ENCODE measurements at places on chromosomes 2 and 18.

DNA sequence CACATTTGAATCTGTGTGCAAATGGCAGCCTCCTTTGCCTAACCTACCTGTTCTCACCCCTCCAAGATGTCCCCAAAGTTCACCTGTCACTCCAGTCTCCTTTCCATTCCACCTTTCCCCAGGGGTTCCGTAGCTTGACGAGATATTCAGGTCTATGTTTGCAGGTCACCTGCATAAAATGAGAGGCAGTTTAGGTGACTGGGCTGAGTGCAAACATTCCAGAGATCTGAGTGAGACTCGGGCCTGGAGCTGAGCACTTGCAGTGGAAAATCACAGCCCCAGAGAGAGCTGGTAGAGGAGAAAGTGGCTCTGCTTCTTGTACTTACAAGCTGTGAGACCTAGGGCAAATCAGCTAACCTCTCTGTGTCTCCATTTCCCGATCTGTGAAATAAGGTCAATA lies 20.1 kb downstream of the CAPN14 start:
- no peaks in the 10 kb centered on the region for H3K27me3 ChIP-seq
- peaks cover 6% of the 10 kb centered on the region for H3K4me1 ChIP-seq
- H3K27ac ChIP-seq: no peak overlapping the region
- H3K4me3 ChIP-seq: no peak overlapping the region
- no peaks in the 10 kb centered on the region for H3K36me3 ChIP-seq

DNA sequence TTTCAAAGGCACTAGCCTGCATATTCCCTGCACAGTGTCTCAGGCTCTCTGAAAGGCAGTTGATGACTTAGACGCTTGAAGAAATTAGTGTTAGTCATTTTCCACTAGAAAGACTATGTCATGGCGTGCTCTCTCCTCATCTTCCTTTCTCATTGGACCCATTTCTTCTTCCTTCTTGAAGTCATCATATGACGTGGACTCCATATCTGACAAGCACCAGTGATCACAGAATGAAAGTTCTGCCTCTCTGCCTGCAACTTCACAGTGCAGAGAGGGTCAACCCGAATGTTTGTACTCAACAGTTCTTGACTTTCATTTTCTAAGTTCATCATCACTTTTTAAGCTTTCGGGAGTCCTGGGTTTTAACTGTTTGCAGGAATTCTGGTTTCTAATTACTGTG lies 63.7 kb upstream of the CYRIA start:
- no peak for DNase-seq
- no peaks in the 10 kb centered on the region for H3K4me1 ChIP-seq
- H3K27me3 ChIP-seq: peaks cover 4% of the 10 kb centered on the region
- H3K27ac ChIP-seq: no peak overlapping the region
- H3K4me3 ChIP-seq: no peak overlapping the region
- H3K36me3 ChIP-seq: no peaks in the 10 kb centered on the region

GRCh38 chr2:59223742-59224141 lies 982.6 kb upstream of the FANCL start:
- no peaks in the 10 kb centered on the region for H3K27me3 ChIP-seq
- DNase-seq: no peak
- no peaks in the 10 kb centered on the region for H3K4me1 ChIP-seq
- no peak overlapping the region for H3K27ac ChIP-seq
- H3K4me3 ChIP-seq: no peak overlapping the region
- H3K36me3 ChIP-seq: no peaks in the 10 kb centered on the region

DNA sequence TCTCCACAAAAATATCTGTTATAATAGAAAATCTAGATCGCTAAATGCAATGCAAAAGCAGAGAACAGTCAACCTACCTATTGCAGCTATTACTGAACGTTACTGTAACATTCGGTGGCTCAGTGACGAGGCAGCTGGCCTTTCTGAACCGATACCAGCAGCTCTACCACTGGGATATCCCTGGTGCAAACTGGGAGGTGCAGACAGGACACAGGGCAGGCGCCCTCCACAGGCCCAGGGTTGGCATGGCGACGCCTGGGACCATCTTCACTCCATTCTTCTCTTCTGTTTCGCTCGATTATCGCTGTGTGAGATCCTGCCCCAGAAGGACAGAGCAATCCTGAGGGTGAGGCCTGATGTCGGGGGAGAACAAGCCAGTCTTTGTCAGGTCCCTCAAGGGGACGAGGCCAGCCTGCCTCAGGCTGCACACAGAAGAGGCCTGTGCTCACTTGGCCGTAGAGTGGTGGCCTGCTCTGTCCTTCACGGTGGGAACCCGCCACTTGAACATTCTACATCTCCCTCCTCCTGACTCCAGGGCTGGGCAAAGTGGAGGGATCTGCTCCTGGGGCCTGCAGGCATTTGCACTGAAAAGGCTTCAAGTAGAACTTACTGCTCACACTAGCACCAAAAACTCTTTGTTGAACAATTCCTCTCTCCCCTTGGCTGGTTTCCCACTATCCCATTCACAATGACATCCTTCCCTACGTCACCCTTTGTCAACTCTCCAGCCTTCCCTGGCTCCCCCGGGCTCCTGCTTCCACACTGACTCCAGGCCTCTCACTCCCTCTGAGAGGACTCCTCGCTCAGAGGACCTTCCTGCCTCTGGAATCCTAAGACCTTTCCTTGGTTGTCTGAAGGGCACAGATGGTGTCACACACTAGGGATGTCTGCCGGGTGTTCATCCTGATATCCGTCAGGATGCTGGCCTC lies 49.7 kb downstream of the CYRIA start:
- no peaks in the 10 kb centered on the region for H3K4me1 ChIP-seq
- H3K36me3 ChIP-seq: no peaks in the 10 kb centered on the region
- DNase-seq: no peak
- no peak overlapping the region for H3K27ac ChIP-seq
- H3K4me3 ChIP-seq: no peak overlapping the region

- H3K4me1 ChIP-seq: no peaks in the 10 kb centered on the region
- H3K27me3 ChIP-seq: no peaks in the 10 kb centered on the region
- no peak overlapping the region for H3K4me3 ChIP-seq
- H3K36me3 ChIP-seq: no peaks in the 10 kb centered on the region
- DNase-seq: no peak
- no peak overlapping the region for H3K27ac ChIP-seq
Measured at GRCh38 chr18:77148289-77148688, 15.7 kb upstream of the MBP start.

DNA sequence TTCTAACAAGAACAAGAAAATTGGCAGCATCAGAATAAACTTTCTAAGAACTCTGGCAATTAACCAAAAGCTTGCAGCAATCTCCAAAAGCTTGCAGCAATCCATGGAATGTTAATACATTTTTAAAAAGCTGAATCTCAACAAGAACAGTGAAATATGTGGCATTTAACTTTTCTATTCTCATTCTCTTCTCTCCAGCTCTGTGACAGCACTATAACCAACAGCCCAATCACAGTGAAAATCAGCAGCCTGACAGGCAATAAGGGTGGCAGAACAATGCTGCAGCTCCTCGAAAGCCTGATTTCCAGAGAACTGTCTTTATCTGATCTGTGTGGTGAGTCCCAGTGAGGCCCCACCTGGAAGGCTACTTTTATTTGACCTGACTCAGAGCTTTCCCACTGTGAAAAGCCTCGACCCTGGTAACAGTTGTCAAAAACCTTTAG lies 60.0 kb downstream of the TMEM131 start:
- H3K36me3 ChIP-seq: no peaks in the 10 kb centered on the region
- DNase-seq: peak; percentile 45
- H3K4me1 ChIP-seq: 0 out of 2 replicates have a peak, but pooled peaks cover 16% of the 10 kb centered on the region
- no peak overlapping the region for H3K4me3 ChIP-seq
- H3K27ac ChIP-seq: peak overlapping the region; percentile 62

DNA sequence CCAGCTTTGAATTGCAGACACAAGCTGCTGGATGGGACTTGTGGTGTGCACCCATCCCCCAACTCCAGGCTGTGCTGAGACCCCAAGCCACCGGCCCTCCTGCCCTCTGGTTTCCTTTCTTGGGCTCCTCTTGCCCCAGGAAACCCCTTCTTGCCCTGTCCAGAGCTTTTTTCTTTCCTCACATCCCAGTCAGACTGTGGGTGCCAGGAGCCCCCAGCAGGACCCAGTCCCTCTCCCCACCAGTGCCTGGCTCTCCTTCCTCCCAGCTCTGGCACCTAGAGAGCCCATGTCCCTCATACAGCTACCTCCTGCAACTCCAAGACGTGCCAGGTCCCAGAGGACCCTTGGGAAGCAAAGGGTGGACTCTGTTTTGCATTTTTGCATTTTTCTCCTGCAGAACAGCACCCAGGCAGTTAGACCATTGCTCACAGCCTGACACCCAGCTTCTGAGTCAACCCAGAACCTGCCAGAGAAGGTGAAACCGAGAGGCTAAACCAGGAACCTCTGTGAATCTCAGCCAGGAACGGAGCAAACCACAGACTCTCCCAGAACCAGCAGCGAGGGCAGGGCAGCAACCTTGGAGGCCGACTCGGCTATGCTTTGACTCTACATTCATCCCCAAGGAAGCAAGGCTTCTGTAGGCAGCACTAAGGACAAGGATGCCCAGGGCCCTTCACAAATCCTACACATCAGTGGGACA lies 221.1 kb downstream of the ANAPC1 start:
- peaks cover 30% of the 10 kb centered on the region for H3K4me1 ChIP-seq
- H3K4me3 ChIP-seq: no peak overlapping the region

DNA sequence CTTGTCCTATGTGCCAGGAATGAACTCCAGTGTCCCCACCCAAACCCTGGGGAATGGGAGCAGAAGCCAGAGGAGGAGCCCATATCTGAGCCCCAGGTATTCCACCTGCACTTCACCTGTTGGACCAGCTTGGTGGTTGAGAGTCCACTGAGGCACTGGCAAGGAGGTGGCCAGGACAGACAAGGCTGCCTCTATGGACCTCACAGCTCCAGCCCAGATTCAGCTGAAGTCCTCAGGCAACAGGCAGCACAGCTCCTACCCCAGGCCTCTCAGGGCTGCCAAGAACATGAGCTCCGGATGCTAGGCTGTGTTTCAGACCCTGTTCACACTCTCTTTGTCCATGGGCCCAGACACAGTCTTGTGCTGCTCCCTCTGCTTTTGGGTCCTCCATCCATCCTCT lies 2.9 kb upstream of the IL1F10 start:
- H3K4me1 ChIP-seq: peaks cover 23% of the 10 kb centered on the region
- H3K27me3 ChIP-seq: no peaks in the 10 kb centered on the region
- DNase-seq: no peak

- H3K27ac ChIP-seq: no peak overlapping the region
- peak overlapping the region; percentile 47 for H3K4me3 ChIP-seq
- no peak for DNase-seq
- H3K4me1 ChIP-seq: 0 out of 2 replicates have a peak, but pooled peaks cover 5% of the 10 kb centered on the region
Measured at GRCh38 chr18:63318889-63319382, 633 bp downstream of the BCL2 start.

GRCh38 chr2:106653465-106653864 lies 166.3 kb downstream of the CD8B2 start:
- no peaks in the 10 kb centered on the region for H3K36me3 ChIP-seq
- H3K27ac ChIP-seq: no peak overlapping the region
- no peaks in the 10 kb centered on the region for H3K27me3 ChIP-seq
- H3K4me1 ChIP-seq: peaks cover 6% of the 10 kb centered on the region

- peaks cover 24% of the 10 kb centered on the region for H3K4me1 ChIP-seq
- H3K27ac ChIP-seq: peak overlapping the region; percentile 76
- peak; percentile 80 for DNase-seq
- H3K4me3 ChIP-seq: no peak overlapping the region
Measured at GRCh38 chr2:127067620-127068350, 39.2 kb downstream of the BIN1 start.

DNA sequence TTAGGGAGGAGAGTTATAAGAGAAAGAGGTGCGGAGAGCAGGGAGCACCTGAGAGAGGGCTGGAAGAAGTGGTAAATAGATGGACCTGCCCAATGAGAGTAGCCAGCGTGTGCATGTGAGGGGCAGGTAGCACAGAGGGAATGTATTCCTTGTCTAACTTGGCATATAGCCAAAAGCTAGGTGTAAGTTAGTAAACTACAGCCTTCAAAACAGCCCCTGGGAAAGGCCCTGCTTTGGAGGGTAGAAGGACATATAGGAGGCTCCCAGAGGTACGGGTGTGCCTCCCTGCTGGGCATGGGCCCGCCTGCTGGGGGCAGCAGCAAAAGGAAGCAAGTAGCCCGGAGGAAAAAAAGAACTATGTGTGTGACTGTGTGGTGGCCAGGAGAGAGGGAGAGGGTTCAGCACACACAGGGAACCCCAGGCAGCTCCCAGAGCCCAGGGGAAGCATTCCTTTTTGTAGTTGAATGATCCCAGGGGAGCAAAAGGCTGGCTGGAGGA lies 48.0 kb downstream of the TCF7L1 start:
- no peaks in the 10 kb centered on the region for H3K4me1 ChIP-seq
- H3K36me3 ChIP-seq: no peaks in the 10 kb centered on the region
- H3K27ac ChIP-seq: no peak overlapping the region
- H3K4me3 ChIP-seq: no peak overlapping the region
- no peaks in the 10 kb centered on the region for H3K27me3 ChIP-seq
- DNase-seq: no peak

DNA sequence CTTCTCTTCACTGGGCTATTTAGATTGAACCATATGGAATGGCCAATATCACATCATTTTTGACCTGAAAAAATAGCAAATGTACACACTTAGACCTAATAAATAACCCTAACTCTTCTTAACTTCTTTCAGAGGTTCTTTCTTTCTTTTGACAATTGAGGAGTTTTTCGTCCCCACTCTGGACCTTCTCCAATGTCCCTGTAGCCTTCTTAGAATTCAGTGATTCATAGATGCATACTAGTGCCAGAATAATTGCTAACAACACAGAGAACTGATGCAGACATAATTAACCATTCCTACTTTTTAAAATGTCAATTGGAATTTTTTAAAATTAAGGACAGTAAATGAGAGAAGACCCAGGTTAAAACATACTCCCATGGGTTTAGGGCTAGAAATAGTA lies 20.0 kb downstream of the DAPL1 start:
- DNase-seq: no peak
- H3K36me3 ChIP-seq: no peaks in the 10 kb centered on the region
- no peak overlapping the region for H3K27ac ChIP-seq
- peaks cover 10% of the 10 kb centered on the region for H3K4me1 ChIP-seq
- no peaks in the 10 kb centered on the region for H3K27me3 ChIP-seq

DNA sequence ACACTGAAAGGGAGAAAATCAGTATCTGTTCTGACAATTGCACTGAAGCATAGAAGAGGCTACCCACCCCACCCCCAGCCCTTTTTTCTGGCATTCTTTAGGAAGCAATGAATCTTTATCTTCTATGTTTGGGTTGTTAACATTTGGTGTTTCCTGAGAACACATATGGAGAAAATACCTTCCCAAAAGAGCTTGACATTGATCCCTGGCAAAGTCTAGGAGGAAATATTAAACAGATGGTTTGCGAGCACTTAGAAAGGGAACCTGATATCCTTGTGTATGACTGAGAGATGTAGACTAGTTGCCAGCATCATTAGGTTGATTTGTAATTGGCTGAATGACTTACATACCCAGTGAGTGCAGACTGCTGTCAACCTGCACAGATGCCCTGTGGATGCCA lies 42.9 kb downstream of the DOK1 start:
- DNase-seq: no peak
- H3K4me1 ChIP-seq: 0 out of 2 replicates have a peak, but pooled peaks cover 5% of the 10 kb centered on the region

GRCh38 chr2:48527226-48527885 lies 2.6 kb upstream of the STON1 start:
- no peaks in the 10 kb centered on the region for H3K36me3 ChIP-seq
- no peaks in the 10 kb centered on the region for H3K4me1 ChIP-seq
- H3K4me3 ChIP-seq: no peak overlapping the region
- no peak overlapping the region for H3K27ac ChIP-seq
- no peak for DNase-seq
- no peaks in the 10 kb centered on the region for H3K27me3 ChIP-seq
